SK-N-SH (cell line): ENCODE measurements at places on chromosomes 6 and 20. TPM values are rescaled to one million over a fixed set of nuclear protein-coding genes. Genes with fewer than 3 reads are reported as not detected.

- no peaks in the 10 kb centered on the region for H3K36me3 ChIP-seq
- DNase-seq, result no peak
- H3K27me3 ChIP-seq, result no peaks in the 10 kb centered on the region; the same call in 1 of the 2 replicates
- H3K4me1 ChIP-seq, result no peaks in the 10 kb centered on the region
Observed at GRCh38 chr6:128882560-128882959, 378 bp upstream of the LAMA2 start.

DNA sequence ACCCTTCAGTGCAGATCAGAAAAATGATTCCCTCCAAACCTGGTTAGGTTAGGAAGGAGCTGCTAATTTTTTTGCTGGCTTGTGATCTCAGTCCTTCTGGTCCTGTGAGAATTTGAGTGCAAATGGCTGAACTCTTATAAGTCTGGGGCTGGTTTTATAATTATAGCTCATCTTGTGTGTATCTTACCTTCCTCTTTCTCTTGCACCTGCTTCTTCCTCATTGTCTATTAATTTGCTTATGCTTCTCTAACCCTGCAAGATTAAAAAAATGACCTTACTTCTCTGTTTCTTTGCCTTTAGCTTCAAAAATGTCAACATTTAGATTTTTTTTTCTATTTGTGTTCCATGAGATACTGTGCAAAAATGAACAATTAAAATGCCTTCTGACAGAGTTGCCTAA lies 576.2 kb downstream of the DHX35 start:
- H3K27ac ChIP-seq, result no peak overlapping the region
- no peaks in the 10 kb centered on the region for H3K4me1 ChIP-seq
- DNase-seq, result no peak
- H3K36me3 ChIP-seq, result no peaks in the 10 kb centered on the region
- H3K4me3 ChIP-seq, result no peak overlapping the region

DNA sequence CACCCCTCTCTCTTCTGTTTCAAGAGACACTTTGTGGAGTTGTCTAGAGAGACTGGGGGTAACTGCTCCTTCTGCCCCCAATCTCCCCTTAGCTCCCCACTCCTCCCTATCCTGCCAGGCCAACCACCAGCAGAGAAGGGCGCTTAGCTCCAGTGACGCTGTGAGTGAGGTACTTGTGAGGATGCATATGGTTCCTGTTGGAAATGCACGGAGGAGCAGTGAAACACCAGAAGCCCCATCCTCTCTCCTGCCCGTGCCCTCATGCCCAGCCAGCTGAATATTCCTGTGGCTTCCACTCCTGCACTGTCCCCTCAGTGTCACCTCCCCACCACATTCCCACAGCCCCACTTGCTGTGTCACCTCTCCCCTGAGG lies 11.9 kb downstream of the NT5E start:
- peaks cover 10% of the 10 kb centered on the region for H3K4me1 ChIP-seq
- no peak overlapping the region for H3K4me3 ChIP-seq
- DNase-seq, result no peak
- peak overlapping the region; percentile 100 for H3K27ac ChIP-seq

DNA sequence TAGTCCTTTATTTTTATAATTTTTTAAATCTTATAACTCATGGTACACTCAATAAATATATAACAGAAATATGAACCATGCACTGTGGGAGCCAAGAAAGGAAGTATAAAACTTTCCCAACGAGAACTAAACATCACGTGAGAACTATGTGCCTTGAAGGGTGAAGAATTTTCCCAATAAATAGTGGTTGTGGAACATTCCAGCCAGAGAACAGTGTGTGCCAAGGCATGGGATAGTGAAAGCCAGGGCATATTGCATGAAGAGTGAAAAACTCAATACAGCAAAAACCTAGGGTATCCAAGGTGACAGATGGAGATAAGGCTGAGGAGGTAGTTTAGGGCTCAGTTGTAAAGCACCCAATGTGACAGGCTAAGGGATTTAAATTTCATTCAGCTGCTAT lies 86.1 kb downstream of the SIM1 start:
- no peak overlapping the region for H3K27ac ChIP-seq
- no peaks in the 10 kb centered on the region for H3K4me1 ChIP-seq
- no peaks in the 10 kb centered on the region for H3K36me3 ChIP-seq
- H3K27me3 ChIP-seq, result no peaks in the 10 kb centered on the region

DNA sequence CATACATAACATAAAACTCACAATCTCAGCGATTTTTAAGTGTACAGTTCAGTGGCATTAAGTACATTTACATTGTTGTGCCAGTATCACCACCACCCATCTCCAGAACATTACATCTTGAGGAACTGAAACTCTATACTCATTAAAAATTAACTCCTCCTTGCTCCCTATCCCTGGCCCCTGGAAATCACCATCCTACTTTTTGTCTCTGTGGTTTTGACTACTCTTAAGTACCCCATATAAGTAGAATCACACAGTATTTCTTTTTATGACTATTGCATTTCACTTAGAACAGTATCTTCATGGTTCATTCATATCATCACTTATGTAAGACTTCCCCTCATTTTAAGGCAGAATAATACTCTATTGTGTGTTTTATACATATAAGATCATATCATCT lies 1108.1 kb downstream of the GRIK2 start:
- no peaks in the 10 kb centered on the region for H3K36me3 ChIP-seq
- H3K27me3 ChIP-seq, result no peaks in the 10 kb centered on the region
- no peak for DNase-seq

GRCh38 chr20:64108731-64109681 lies 1.6 kb upstream of the NPBWR2 start:
- H3K4me3 ChIP-seq, result no peak overlapping the region
- H3K4me1 ChIP-seq, result no peaks in the 10 kb centered on the region
- no peak overlapping the region for H3K27ac ChIP-seq
- no peak for DNase-seq
- no peaks in the 10 kb centered on the region for H3K36me3 ChIP-seq

GRCh38 chr6:44311767-44312166 lies 1.4 kb downstream of the AARS2 start:
- no peak overlapping the region for H3K27ac ChIP-seq
- H3K36me3 ChIP-seq, result peaks cover 41% of the 10 kb centered on the region
- H3K4me1 ChIP-seq, result peaks cover 8% of the 10 kb centered on the region
- no peak for DNase-seq

DNA sequence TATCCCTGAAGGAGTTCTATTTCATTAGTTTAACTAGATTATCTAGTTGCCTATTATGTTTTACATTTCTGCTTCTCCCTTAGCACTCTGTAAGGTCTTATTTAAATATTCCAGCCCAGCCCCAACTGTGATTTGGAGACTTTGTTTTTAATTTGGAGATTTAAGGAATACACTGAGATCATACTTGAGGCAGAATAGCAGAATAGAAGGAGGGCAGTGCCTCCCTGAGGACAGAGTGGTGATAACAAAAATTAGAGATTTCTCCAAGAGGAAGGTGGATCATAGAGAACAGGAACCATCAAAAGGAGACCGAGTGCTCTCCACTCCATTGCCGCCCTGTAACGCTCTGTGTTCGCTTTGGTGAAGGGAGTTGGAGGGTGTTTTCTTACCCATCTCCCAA lies 14.8 kb upstream of the CD164 start:
- no peak overlapping the region for H3K4me3 ChIP-seq
- no peak for DNase-seq
- no peaks in the 10 kb centered on the region for H3K36me3 ChIP-seq
- no peaks in the 10 kb centered on the region for H3K27me3 ChIP-seq

GRCh38 chr6:138113588-138114210 lies 6.5 kb upstream of the PERP start:
- no peak overlapping the region for H3K4me3 ChIP-seq
- no peak for DNase-seq
- H3K36me3 ChIP-seq, result no peaks in the 10 kb centered on the region
- peaks cover 16% of the 10 kb centered on the region; the same call in 1 of the 2 replicates for H3K27me3 ChIP-seq
- no peaks in the 10 kb centered on the region for H3K4me1 ChIP-seq
- H3K27ac ChIP-seq, result no peak overlapping the region

PTGIS gene
- 0.67 and 1.0 TPM in 2 replicates for polyA plus RNA-seq
